ENCODE measurements at places on chromosomes 5 and 9. TPM values are rescaled to one million over a fixed set of nuclear protein-coding genes. Genes with fewer than 3 reads are reported as not detected.
A peak's percentile ranks its signal among the peaks of the same experiment; 100 is the strongest.

DNA sequence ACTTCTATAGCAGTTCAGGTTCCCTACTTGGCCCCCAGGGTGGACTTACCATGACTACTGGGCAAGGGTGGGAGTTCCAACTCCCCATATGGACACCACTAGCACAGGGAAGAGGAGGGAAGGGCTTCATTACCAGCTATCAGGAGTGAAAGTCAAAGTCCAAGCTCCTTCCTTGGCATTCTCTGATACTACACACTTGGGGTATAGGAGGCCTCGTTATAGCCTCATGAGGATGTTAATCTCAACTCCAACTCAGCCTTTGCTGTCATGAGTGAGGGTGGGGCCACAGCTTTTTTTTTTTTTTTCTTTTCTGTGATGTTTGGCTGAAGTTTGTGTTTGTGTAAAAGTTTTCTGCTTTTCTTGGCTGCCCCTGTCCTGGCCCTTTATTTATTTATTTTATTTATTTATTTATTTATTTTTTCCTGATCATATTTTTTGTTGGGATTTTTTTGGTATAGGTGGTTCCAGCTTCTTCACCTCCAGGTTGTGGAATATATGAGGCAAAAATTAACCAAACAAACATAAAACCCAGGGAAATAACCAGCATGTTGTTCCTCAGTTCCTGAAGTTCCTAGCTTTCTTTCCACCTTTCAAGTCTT is 8.7 kb downstream of the GARIN3 start:
- H3K27me3 ChIP-seq = no peaks in the 10 kb centered on the region
- peaks cover 68% of the 10 kb centered on the region for H3K4me1 ChIP-seq
- peak overlapping the region; percentile 33 for H3K4me3 ChIP-seq
- no peaks in the 10 kb centered on the region for H3K36me3 ChIP-seq

DNA sequence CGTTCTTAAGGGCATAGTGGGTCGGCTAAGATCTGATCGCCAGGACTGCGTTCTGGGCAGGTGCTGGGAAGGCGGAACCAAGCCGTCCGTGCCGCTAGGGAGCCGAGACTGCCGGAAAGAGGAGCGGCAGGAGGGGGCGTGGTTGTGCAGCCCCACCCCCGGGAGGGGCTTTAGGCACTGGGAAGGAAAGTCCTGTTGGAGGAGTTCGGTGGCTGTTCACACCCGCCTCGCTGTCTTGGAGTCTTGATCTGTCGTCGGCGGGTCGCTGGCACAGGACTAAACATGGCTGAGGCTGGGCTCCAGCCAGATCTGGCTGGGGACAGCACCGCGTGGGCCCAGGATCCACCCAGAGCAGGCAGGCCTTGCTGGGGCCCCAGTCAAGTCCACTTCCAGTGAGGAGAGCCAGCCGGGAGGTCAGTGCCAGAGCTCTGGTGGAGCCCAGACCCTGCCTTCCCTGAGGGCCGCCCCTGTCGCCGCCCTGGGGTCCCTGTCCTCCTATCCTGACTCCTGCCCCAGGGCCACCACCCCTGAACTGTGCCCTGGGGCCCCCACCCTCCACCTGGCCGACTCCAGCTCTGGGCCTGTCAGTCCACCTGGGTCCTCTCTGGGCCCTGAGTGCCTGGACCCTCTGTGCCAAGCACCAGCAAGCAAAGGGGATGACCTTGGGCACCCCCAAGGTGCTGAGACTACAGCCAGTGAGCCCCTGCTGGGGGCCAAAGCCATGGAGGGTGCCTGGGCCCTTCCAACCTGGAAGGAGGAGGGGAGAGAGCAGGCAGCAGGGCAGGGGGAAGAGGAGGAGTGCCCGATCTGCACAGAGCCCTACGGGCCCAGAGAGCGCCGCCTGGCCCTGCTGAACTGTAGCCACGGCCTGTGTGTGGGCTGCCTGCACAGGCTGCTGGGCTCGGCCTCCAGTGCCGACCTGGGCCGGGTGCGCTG is 4.5 kb downstream of the RNF208 start:
- no peak for DNase-seq
- no peak overlapping the region for H3K4me3 ChIP-seq
- H3K4me1 ChIP-seq = peaks cover 4% of the 10 kb centered on the region

SH3GL2 gene
- not detected for total RNA-seq

FOXD4 gene
- total RNA-seq = 0.32 TPM

CAMK4 gene
- 167 TPM for total RNA-seq
